HL-60 (cell line): ENCODE measurements at places on chromosomes 1 and 21.

DNA sequence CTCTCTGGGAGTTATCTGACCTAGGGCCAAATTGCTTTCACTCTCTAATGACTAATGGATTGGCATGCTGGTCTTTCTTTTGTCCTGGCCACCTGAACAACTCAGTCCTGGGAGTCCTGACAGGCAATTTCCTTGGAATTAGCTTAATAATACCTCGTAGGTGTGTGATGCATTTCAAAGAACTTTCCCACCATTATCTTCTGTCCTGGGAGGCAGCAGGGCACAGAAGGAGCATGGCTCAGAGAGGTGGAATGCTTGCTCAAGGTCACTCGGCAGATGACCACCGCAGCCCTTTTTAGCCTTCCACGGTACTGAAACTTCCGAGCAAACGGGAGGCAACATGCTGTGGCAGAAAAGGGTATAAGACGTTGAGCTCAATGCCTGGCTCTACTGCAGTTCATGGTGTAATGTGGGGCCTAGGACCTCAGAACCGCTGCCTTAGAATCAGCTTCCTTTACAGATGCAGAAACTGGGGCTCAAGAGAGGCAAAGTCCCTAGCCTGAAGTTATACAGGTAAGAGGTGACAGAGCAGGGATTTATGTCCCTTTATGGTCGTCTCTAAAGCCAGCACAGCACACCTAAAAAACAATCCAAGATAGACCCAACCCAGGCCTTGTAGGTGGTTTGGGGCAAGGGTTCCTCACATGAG, 3.2 kb downstream of the ID3 start:
- DNase-seq, result no peak

- DNase-seq, result no peak
These were observed 18.5 kb upstream of the SAMD11 start for GRCh38 chr1:905071-905749.

DNA sequence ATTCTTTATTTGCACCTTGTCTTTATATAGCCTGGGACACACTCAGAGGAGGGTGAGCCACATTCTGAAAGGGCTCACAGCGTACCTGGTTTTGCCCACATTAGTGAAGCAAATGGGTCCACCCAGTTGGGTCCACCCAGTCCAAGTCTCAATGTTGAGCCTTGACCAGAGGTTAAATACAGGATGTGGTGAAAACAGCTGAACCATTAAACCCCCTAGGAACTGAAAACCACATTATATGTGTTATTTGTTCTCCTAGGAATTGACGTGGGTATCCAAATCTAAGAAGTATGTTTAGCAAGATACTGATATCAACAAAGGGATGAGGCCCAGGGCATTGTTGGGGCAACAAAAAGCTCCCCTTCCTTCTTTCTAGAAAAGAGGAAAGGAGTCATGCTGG, 83.8 kb downstream of the SETD4 start:
- no peak for DNase-seq

DNA sequence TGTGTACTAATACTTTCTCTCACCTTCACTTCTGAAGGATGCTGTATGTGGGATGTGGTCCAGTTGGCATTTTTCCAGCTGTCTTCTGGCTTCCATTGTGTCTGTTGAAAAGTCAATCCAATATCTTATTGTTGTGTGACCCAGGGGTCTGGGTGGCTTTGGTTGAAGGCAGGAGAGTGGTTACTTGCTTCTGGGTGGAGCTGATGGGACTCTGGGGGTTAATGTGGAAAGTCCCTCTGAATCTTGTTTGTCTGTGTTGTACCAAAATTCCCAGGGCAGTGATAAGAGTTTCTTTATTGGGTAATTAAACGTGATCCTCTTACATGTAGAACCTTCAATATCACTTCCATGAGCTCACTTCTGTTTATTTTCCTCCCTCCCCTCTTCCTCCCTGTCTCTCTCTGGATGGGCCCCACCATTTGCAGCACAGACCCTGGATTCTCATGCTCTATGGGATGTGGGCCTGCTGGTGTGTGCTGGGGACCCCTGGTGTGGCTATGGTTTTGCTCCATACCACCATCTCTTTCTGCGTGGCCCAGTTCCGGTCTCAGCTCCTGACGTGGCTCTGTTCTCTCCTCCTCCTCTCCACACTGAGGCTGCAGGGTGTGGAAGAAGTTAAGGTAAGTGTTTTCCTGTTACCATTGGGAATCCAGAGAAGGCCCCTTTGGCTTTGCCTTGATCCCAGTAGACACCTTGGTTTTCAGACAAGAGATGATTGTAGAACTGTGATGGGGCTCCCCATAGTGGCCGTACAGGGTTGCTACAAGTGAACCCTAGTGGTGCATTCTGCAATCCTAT, 71.5 kb downstream of the HHAT start:
- DNase-seq, result peak; percentile 4

DNA sequence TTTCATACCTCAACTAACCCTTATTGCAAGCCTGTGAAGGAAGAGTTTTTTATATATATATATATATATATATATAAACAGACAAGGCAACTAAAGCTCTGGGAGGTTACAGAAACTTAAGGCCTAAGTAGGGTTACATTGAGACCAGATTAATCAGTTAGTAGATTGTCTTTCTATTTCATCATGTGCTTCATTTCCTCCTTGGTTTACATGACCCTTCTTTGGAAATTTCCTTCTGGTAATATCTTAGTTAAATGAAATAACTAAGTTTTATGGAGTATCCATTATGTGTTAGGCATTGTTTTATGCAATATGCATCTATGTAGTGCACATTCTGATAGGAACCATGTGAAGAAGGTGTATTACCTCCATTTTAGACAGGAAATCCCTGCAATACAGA, 112.7 kb downstream of the FGGY start:
- DNase-seq, result no peak

DNA sequence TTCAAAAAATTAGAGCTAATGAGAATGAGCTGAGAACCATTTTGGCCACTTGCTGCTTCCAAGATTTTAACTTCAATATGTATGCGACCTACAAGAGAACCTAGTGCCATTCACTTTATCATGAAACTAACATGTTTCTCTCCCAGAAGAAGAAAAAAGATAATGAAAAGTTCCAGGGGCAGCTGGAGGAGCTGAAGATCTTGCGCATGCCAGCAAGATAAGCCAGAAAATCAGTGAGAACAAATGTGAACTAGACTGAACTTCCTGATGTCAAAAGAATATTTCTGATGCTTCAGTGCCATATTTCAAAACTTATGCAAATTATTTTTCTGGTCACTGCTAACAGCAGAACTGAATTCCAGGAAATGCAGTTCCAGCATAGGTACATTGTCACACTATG, 1265.1 kb downstream of the BRINP3 start:
- DNase-seq, result no peak

- DNase-seq, result no peak
These were observed 10.9 kb downstream of the SEMA4A start for GRCh38 chr1:156164125-156164831.

- no peak for DNase-seq
These were observed 65.4 kb downstream of the SGIP1 start for GRCh38 chr1:66599346-66599745.

- no peak for DNase-seq
These were observed 803.8 kb downstream of the ADGRL2 start for GRCh38 chr1:82604524-82604923.

DNA sequence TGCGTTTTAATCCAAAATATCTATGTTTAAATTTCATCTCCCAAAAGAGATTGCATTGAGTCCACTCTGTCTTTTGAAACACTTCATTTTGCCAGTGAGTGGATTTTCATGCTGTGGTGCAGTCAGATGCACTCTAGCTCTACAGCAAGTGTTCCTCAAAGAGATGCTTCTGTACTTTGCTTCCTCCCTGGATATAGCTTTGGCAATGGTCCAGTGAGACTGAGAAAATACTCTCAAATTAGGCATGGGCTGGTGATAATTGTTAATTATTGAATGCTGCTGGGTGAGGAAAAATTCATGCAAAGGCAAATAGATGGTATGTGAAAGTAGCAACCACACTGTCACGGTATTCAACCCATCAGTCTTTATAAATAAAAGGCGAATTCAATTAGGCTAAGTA, 396.9 kb downstream of the ADGRL2 start:
- DNase-seq, result no peak

DNA sequence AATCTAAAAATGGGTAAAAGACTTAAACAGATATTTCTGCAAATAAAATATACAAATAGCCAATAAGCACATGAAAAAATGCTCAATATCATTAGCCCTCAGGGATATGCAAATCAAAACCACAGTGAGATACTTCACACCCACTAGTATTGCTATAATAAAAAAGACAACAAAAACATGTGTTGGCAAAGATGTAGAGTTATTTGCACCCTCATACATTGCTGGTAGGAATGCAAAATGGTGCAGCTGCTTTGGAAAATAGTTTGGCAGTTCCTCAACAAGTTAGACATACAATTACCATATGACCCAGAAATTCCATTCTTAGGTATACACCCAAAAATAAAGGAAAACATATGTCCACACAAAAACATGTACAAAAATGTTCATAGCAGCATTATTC, 30.2 kb downstream of the ZZZ3 start:
- no peak for DNase-seq

- DNase-seq, result no peak
These were observed 38.2 kb downstream of the SLC19A1 start for GRCh38 chr21:45504021-45504515.

DNA sequence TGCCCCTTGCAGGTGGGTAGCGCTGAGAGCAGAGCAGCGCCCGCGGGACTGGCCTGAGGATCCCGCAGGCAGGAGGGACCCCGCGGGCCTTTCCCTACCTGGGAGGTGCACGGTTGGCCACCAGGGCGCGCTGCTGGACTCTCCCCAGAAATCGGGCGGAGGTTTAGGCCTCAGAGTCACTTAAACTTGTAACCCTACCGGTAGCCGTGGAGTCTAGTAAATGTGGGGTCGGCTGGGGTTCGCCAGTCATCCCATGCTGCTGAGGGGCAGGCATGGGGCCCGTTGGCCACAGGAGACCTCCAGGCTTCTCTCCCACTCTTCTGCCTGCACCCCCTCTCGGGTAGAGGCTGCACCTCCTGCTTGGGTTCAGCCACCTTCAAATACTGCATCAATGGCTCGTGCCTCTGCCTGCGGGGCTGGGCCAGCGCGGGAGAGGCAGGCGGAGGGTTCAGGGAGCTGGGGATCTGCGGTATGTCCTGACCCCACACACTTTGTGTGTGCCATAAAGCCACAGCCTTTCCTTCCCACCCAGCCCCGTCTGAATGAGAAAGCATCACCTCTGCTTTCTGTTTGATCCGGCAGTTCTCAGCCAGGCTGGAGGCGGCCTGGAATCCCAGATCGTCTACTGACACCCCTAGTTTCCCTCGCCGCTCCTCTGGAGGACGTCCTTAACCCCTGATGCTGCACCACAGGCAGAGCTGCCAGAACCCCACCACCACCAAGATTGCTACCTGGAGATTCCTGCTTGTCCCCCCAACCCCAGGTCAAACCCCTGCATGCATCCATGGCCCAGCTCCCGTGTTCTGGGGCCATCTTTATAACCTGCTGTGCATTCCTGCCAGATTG, 12.3 kb upstream of the GSTM4 start:
- DNase-seq, result peak; percentile 83

DNA sequence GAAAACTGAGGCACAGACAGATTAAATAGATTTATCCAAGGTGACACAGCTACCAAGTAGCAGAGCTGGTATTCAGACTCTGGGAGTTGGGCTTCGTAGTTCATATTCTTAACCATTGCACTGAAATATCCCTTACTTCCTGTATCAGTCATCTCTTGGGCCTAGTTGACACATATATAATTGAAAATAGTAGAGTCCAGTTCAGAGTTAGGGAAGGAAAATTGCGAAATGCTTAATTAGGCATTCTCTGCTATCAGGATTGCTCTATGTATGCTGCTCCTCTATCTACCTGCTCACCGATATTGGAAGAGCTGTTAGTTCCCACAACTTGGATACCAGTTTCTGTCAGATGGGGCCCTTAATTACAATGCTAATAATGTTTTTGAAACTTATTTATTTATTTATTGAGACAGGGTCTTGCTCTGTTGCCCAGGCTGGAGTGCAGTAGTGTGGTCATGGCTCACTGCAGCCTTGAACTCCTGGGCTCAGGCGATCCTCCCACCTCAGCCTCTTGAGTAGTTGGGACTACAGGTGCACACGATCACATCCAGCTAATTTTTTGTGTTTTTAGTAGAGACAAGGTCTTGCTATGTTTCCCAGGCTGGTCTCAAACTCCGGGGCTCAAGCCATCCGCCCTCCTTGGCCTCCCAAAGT, 8.2 kb downstream of the RCOR3 start:
- no peak for DNase-seq

- DNase-seq, result peak; percentile 13
These were observed 74.6 kb downstream of the USP25 start for GRCh38 chr21:15804247-15805005.

- no peak for DNase-seq
These were observed 45.6 kb downstream of the GNPAT start for GRCh38 chr1:231286603-231287002.

DNA sequence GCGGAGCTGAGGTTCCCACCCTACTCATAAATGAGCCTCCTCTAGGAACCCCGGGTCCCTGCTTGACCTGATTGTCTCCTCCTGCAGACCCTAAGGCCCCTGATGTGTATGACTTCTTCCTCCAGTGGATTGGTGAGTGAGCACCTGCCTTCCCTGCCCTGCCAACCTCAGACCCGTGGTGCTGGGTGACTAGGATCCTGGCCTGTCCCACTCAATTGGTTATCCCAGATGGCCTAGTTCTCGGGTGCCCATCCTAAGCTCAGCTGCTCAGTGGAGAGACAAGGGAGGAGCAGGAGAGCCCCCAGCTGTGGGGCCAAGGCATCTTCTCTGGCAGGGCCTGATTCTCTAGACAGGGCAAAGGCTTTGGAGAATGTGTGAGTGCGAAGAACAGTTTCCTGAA, 12.2 kb downstream of the CYP4B1 start:
- DNase-seq, result no peak

DNA sequence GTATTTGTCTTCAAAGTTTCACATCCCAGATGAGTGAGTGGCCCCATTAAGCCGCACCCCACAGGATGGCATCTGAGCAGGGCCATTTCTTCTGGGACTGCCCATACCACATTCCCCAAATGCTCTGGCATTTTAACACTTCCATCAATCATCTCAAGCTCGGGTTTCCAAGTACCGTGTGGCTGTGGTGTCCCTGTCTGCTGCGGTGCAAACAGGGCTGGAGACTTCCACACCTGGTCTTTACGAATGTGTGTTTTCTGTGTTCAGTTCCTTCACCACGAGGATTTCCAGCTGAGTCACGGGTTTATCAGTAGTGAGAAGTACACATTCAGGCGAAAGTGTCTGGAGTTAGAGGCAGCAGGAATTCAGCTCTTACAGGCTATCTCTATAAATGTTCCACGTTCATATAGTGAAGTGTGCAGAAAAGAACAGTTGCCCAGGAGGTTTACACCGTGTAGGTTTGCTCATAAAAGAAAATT, 195.2 kb downstream of the RHOU start:
- no peak for DNase-seq

DNA sequence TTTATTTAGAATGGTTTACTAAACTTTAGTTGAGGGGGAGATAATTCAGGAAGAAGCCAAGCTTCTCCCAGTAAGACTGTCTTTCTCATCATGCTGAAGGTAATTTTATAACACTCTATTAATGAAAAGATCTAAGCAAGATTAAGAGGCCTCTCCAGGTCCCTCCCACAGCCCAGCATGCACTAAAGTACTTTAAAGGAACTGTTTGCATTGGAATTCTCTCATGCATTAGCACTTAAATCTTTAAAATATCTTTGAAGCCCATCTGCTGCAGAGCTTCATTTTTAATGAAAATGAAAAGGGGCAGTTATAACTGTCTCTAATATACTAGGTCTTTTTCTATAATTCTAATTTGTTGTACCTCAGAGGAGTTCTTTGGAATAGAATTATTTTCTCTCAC, 1379.1 kb upstream of the ADGRL4 start:
- no peak for DNase-seq

- no peak for DNase-seq
These were observed 95.5 kb upstream of the MARK1 start for GRCh38 chr1:220432408-220432807.
